ENCODE measurements at places on chromosomes 1 and 21.
A peak's percentile ranks its signal among the peaks of the same experiment; 100 is the strongest.

DNA sequence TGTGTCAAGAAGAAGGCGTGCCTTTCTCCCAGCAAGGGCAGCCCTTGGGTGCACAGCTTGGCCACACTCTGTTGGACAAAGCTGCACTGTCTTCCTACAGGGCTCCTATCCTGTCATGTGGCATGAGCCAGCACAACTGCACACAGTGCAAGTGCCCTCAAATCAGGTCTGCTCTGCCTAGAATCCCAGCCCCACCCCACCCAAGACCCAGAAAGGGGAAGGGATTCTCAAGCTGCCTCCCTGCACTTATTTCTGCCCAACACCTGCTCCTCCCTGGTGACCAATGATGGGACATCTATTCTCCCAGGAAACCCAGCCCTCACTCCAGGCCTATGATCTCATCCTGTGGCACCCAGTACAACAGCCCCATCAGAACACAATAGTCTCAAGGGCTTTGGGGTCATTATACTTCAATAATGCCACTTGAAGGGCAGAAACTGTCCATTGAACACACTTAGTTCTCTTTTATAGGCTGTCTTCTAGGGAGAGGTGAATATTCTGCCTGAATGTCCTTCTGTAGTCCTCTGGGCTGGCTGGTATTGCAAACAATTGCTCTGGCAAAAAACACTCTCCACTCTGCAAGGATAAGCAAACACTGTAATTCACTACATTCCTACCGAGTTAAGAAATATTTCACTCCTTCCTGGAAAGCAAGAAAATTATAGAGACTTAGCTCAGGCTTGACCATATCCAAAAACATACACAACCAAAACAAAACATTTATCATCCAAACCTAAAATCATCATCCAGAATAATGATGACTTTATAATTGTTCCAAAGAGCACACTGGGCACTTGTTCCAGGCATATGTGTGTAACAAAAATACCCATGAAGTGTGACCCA, 43.1 kb upstream of the IGSF3 start:
- DNase-seq, result no peak

- peak; percentile 34 for DNase-seq
Observed at GRCh38 chr1:223670458-223671159, 5.1 kb upstream of the CAPN8 start.

GRCh38 chr21:36722370-36723368, 23.8 kb downstream of the SIM2 start:
- no peak for DNase-seq

GRCh38 chr21:46662765-46663500, 27.5 kb downstream of the PRMT2 start:
- no peak for DNase-seq

DNA sequence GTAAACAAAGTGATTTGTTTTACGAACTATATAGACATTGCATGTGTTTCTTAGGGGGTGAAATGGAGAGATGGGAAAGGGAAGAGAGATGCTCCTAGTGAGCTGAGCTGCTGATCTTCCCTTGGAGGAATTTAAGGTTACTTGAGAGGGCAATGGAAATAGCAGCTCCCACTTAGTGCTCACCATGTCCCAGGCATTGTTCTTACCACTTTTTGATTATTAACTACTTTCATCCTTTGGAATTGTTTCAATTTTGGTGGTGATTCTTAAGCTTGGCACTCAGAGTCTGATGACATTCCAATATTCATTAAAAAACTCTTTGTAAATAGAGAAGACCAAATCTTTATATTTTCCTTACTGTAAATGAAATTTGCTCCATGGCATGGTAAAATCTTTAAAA, 124.9 kb downstream of the ITSN1 start:
- DNase-seq, result peak; percentile 32

DNA sequence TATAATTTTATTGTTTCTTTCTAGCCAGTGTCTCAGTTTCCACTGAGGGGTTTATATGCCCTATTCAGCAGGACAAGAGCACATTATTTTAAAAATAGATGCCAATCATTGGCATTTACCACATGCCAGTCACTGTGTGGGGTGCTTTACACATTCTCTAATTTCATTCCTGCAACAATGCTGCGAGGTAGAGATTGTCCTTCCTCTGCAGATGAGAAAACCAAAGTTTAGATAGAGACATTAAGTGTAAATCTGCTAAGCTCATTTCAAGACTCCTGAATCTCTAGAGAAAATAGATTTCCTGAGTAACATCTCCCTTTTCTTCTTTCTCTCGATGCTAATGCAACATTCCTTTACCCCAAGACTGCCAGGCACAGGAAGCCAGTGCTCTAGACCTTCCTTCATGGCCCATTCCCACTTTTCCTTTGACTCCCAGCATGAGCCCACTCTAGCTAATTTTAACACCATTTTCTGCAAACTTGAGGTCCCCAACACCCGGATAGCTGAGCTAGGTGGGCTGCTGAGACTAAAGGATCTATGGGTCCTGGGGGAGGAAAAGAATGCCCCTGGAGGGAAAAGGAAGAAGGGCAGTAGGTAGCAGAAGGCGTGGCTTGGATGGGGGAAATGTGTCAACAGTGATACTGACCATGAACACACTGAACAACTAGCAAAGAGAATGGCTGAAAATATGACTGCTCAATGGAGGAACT, 50.0 kb downstream of the SH3GLB1 start:
- DNase-seq, result no peak

DNA sequence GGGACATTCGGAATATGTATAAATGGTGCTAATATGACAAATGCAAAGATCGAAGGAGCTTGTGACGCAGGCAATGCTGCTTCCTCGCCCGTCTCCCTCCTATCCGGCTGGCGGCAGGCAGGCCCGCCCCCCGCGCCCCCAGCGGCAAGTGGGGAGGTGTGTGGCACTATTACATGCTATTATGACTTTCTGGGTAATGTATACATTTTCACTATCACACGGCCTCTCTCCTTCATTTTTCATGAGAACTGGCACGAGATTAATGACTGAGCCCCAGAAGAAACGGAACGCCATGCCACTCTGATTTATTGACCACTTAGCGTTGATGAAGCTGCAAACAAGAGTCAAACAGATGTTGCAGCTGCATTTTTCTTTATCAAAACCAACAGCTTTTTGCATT, 138.9 kb upstream of the VAMP3 start:
- no peak for DNase-seq

DNA sequence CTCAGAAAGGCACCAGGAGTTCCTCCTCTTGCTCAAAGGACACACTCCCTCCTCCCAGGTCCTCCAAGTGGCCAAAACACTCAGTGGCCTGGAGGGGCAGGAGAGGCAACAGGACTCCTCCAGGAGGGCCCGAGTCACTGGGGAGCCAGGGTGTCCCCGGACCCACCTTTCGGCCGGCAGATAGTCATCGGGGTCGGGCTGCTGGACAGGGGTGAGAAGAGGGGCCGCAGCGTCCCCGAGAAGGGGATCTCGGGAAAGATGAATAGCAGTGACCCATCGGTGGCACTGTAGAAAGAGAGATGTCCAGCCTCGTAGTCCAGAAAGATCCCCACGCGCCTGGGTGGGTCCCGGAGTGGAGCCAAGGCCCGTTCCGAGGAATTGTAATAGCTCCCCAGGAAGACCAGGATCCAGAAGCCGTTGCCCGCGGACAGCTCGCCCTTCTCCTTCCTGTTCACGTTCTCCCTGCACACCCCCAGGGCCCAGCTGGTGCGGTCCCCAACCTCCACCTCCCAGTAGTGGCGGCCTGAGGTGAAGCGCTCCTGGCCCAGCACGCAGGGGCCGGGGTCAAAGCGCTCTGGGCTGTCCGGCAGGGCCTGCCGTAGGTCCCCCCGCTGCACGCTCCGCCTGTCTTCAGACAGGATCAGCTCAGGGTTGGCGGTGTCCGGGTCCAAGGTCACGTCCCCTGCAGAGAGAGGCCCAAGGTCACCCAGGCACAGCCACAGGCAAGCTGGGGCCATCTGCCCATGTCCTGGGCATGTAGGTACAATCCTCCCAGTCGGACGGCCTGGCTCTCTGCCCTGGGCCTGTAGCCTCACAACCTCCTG, 11.9 kb downstream of the TRIM11 start:
- DNase-seq, result no peak

GRCh38 chr1:236124965-236125364, 17.4 kb upstream of the GPR137B start:
- DNase-seq, result no peak

DNA sequence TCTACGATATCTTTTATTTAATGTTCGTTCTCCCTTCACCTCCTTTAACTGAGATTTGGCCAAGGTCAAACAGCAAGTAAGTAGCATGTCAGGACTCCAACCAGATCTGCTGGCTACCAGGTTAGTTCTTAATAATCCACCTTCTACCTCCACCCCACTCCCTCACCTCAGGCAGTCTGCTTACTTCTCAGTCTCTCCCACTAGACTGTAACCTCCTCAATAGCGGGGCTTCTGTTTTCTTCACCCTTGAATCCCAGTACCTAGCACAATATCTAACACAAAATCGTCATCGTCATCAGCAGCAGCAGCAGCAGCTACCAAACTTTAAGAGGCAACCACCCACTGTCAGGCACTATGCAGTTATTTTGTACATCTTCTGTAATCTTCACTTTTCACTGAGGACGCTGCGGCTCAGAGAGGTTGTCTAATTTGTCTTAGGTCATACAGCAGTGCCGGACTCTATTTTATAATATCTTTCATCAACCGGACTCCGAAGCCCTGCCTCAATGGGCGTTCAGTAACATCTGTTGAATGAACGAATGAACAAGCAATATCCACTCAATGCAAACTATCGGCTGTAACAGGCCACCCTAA, 859 bp upstream of the MAGI3 start:
- DNase-seq, result no peak

GRCh38 chr1:198833706-198834503, 195.1 kb downstream of the PTPRC start:
- DNase-seq, result peak; percentile 16

GRCh38 chr1:53137729-53138128, 4.7 kb downstream of the SLC1A7 start:
- DNase-seq, result peak; percentile 12

DNA sequence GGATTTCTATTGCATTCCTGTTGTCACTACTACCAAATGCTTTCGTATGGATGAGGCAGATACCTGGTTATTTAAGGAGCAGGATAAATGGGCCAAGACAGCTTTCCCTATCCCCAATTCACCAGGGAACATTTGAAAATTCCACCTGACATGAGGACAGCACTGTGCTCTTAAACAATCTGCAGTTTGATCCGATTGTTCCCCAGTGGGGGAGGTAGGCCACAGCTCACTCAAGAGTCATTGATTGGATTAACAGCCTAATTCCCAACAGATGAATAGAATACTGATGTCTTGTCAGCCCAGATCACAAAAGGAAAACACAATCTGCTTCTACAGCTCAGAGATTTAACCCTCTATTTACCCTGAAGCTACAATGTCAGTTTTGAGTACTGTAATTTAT, 123.9 kb downstream of the LHX4 start:
- no peak for DNase-seq

GRCh38 chr21:32257962-32258785, 20.7 kb downstream of the MIS18A start:
- DNase-seq, result peak; percentile 81

- no peak for DNase-seq
Observed at GRCh38 chr1:9904596-9904995, 5.5 kb downstream of the CTNNBIP1 start.

GRCh38 chr1:199272628-199273086, 633.8 kb downstream of the PTPRC start:
- peak; percentile 86 for DNase-seq

DNA sequence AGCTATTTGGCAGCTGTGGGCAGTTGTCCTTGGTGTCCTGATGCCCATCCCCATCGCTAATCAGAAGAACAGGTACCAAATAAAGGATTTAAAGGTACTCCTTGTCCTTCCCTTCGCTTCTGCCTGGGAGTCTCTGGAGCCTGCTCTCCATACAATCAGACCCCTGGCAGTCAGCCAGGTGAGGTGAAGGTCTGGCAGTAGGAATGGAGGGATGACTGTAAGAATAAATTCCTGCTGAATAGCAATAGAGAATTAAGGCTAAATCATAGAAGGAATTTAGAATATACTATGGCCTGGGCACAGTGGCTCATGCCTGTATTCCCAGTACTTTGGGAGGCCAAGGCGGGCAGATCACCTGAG, 9.2 kb downstream of the THBS3 start:
- no peak for DNase-seq

GRCh38 chr1:65141394-65141793, 6.6 kb upstream of the AK4 start:
- no peak for DNase-seq

DNA sequence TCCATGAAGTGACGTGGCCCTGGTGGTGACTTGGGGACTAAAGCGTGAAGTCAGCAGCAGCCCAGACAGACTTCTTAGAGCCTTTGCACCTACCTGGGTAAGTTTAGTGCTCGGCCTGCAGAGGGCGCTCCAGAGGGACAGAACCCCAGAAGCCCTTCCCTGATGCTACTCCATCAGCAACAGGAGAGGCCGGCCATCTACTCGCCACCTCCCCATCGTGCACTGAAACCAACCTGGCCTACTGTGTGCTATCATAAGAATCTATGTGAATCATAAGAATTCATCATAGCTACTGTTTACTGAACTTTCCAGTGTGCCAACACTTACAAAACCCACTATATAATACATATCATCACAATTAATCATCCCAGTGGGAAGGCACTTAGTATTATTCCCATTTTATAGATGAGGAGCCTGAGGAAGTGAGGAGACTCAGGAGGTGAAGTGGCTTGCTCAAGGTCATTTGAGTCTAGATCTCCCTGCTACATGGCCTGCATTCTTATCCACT, 7.9 kb upstream of the EDN2 start:
- no peak for DNase-seq

DNA sequence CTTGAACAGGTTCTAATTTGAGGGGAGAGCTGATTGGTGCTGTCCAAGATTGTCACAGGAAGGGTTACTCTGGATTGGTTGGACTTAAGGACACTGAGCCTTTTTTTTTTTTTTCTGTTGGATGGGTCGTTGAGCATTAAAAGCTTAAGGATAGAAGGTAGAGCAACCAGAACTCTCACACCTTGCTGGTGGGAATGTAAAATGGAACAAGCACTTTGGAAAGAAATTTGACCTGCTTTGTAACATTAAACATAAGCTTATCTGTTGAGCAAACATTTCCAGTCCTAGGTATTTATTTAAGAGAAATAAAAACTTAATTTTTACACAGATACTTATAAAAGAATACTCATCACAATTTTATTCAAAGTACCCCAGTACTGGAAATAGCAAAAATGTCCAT, 29.8 kb upstream of the PLA2G2A start:
- no peak for DNase-seq

GRCh38 chr1:53319296-53320101, 8.4 kb downstream of the LRP8 start:
- DNase-seq, result no peak

- no peak for DNase-seq
Observed at GRCh38 chr1:1430992-1431844, 4.3 kb upstream of the VWA1 start.

- DNase-seq, result no peak
Observed at GRCh38 chr1:91036894-91037829, 15.3 kb upstream of the ZNF644 start.

GRCh38 chr1:40027647-40028046, 12.9 kb upstream of the CAP1 start:
- no peak for DNase-seq

All from Caki2 (cell line).